ENCODE measurements at places on chromosomes 4 and X.

GRCh38 chr4:76279462-76279861, 27.1 kb upstream of the STBD1 start:
- DNase-seq = peak; percentile 24

DNA sequence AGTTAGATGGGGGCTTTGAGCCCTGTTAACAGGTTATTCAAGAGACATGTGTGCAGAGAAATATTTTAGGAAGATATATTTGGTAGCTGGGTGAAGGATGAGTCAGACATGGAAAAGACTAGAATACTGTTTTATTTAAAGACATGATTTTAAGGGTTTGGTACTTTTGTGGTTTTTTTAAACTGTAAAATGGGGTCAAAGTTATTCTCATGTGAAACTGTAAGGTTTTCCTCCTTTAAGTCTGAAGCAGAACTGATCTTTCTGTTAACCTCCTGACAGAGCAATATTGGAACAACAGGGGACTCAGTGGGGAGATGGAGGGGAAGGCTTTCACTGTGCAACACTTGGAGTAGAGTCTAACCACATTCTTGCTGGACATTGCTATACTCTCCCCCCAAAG, 112.4 kb upstream of the LSM6 start:
- DNase-seq = no peak

DNA sequence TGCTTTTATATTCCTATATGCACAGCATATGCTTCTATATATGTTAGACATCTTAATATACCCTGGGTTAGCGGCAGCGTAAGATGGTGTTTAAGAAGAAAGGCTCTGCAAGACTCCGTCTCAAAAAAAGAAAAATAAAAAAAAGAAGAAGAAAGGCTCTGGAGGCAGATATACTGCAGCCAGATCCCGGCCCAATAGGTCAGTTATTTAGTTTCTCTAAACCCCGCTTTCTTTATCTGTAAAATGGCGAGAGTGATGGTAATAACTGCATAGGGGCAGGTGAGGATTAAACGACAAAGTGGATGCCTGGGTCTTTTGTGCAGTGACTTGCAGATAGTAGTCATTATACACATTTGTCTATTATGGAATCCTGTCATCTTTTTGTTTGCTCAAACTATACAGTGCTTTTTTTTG, 115.2 kb downstream of the NAA11 start:
- DNase-seq = no peak

DNA sequence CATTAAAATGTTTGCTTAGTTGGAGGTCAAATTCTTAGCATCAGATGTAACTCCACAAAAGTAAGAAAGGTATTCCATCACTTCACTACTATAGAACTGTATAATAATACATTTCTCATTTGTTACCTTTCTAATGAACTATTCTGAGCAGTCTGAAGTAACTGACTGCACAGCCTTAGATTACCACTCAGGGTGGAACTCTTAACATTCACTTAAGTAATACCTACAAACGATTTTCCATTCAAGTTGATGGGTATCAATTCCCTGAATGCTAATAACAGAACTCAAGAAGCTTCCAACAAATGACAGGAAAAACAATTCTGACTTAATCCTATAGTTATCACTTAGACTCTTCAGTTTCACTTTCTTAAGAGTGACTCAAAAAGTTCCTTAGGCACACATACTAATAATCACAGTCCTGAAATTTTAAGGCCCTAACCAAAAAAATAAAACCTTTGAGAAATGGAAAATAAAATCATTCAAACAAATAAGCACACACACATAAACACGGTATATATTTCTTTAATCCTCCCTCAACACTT, 20.9 kb downstream of the HNRNPD start:
- DNase-seq = peak; percentile 57

DNA sequence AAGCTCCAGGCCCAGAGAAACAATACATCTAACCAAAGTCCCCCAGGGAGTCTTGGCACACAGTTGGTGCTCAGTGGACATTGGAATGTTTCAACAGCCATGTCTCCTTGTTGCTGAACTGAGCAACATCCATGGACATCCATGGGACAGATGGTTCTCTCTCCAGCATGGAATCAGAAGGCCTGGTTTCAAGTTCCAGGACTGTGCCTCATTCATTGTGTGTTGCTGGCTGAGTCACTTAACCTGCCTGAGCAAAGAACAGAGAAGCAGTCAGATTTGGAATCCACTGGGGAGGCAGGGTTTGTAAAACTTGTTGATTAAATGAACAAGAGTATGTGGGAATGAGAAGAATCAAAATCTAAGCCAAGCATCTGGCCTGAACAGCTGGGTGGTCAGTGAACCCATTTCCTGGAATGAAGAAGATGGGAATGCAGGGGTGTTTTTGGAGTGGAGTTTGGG, 147.9 kb downstream of the CHIC2 start:
- DNase-seq = no peak

GRCh38 chr4:38489011-38489861, 174.8 kb upstream of the KLF3 start:
- DNase-seq = no peak

DNA sequence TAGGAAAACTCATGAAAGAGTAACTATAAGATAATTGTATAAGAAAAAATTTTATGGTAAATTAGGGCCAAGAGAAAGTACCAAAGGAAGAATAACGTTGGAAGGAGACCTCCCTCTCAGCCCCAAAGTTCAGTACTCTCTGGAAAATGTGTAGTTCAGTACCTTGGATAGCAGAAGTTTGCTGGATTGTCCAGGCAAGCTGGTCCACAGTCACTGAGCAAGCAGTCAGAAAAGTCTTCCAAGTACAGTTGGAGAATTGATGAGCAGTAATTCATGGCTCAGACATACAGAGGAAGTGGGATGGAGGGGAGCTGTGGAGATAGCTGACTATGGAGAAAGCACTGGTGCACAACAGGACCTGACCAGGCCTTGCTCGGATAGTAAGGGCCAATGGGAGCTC, 598.2 kb upstream of the NDST4 start:
- no peak for DNase-seq

- no peak for DNase-seq
Observed at GRCh38 chrX:29308726-29309125, 721.5 kb downstream of the IL1RAPL1 start.

DNA sequence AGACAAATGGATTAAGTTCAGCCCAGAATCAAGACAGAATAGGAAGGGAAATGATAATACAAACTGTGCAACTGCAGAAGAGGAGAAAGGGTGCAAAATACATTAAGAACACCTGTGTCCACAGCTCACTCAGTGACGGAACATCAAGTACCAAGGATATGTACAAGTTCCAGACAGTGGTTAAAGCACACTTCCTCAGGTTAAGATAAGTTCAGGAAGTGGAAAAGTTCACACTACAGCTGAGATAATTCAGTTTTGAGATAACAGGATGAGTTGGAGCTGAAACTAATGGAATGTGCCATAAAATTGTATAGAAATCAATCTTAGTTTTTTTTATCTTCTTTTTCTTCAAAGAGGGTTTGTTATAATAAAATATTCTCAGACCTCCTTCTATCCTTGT, 419.4 kb downstream of the KCNIP4 start:
- no peak for DNase-seq

DNA sequence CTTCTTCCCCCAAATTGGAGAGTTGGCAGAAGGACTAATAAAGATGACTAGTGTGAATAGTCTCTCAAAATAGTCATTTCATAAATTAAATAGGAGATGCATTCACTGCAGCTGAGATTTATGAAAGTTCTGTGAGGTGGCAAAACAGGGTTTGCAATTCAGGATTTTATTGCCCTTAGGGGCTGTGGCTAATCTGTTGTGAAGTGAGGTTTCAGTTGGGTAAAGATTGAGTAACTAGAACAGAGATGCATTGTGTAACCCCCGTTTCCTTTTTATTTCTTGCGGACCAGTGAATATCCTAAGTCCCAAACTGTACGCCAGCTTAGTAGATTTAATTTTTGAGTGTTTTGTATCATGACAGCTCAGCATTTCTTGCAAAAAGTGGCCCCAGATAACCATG, 16.2 kb upstream of the SCRG1 start:
- no peak for DNase-seq

DNA sequence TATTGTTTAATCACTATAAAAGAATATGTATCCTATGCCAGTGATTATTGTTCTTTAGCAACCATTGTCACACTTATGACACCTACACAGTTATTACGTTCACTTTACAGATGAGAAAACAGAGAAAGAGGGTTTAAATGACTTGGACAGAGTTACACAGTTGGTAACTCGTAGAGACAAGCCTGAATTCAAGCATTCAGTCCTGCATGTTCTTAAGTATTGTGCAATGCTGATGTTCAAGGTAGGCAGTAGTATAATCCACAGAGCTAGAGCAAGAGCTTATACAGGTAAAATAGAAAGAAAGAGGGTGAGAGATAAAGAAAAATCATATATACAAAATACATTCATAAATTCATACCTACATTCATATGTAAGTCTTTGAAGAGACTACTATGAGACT, 249.8 kb upstream of the ANXA10 start:
- no peak for DNase-seq

- no peak for DNase-seq
Observed at GRCh38 chr4:2280531-2281300, 18.8 kb upstream of the MXD4 start.

- DNase-seq = no peak
Observed at GRCh38 chr4:153790500-153790865, 1.6 kb upstream of the SFRP2 start.

DNA sequence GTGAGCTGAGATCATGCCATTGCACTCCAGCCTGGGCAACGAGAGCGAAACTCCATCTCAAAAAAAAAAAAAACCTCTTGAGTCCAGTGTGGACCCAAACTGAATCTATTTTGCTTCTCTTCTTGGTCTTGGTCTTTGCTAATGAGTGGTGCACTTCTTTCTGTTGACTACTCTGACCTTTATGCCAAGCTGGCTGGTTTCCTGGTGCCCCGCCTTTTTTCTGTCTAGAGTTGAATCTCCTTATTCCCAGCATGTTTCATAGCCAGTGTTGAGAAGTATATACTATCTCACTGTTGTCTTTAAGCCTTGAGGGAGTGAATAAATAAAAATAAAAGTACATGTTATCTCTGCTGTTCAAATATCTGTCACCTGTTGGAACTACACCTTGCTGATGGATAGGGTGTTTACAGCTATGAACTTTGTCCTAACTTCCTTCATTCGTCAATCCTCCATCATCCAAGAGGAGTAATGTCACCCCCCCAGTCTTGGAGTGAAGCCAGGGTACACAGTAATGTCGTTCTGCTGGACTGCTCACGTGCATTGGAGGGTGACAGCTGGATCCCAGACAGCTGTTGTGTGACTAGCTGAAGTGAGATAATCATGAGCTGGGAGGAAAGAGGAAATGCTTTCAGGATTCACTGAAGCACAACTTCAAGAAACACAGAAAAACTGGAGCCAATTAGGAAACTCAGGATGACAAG, 99.3 kb upstream of the PRKG2 start:
- no peak for DNase-seq

DNA sequence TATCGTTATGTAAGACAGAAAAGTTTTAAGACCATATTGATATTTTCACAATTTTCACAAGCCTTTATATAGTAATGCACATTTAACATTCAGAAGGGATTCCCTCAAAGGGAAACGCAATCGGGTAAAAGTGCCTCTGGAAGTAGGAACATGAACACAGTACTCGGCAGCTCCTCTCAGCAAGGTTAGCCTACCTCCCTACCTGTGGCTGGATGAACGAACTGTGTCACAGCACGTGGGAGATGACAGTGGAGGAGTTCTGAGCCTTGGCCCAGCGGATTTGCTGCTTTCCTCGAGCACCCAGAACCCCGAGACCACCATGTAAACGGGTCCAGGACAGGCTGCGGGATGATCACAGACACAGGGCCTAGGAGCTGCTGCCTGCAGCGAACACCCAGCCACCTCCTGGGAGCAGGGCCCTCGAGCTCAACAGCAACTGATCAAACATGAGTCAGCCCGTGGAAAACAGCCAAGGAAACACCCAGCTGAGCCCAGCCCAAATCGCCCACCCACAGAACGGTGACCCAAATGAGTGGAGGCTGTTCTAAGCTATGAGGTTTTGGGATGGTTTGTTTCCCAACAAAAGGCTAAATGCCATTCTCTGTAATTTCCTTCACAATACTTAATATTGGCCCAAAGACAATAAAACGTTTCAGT, 30.4 kb downstream of the FAT1 start:
- DNase-seq = no peak

DNA sequence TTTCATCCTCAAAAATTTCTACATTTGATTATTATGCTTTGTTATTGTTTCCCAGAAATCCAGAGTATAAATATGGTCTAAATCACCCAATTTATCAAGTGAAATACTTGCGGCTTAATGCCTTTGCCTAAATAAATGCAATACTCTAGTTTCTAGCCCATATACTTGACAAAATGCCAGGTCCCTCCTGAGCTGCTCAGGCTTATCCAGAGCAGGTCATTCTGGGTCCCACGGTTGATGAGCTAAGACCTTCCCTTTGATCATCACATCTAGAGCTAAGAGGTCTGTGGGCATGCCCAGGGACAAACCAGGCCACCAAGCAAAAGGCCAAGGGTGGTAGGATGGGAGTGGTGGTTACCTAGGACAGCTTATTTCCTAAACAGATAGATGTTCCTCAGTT, 180.1 kb downstream of the SMIM20 start:
- DNase-seq = no peak

DNA sequence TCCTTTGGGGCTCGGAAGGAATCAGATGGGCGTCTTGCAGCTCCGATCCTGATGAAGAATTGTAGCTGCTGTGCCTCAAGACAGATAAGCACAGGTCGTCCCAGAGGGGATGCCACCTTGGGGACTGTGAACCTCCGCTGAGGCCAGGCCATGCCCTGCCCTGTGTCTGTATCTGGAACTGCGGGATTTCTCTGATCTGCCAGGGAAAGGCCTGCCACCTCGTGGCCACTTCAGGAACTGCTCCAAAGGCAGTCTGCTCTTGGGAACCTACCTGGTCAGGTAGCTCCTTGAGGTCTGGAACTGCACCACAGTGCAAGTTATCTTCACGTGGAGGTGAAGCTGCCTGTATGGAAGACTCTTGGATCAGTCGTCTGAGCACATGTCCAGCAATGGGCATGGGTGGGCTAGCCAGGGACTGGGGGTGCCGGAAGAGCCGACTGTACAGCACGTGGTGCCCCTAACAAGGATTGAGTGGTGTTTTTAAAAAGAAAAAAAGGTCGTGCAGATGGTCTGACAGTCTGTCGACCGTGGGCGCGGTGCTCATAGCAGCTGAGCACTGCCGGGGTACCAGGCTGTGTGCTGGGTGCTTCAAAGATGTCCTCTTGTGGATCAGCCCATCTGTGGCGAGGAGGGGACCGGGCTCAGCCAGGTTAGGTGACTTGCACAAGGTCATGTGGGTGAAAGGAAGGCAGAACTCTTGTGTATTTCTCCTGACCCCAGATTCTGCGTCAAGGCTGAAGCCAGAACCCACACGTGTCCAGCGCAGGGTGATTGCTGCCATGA, 3.1 kb upstream of the GRPEL1 start:
- peak; percentile 90 for DNase-seq

- no peak for DNase-seq
Observed at GRCh38 chr4:41660352-41660751, 88.2 kb downstream of the PHOX2B start.

- DNase-seq = no peak
Observed at GRCh38 chrX:5702890-5703289, 525.8 kb downstream of the NLGN4X start.

- DNase-seq = no peak
Observed at GRCh38 chr4:41373221-41373620, 116.5 kb downstream of the UCHL1 start.
